ENCODE measurements at places on chromosomes 3 and 15.

- no peak for DNase-seq
Observed at GRCh38 chr15:80109388-80109787, 43.4 kb upstream of the FAH start.

- DNase-seq, result peak; percentile 55
Observed at GRCh38 chr15:66566963-66567531, 1.2 kb upstream of the LCTL start.

- no peak for DNase-seq
Observed at GRCh38 chr3:49674497-49674983, 389 bp downstream of the APEH start.

DNA sequence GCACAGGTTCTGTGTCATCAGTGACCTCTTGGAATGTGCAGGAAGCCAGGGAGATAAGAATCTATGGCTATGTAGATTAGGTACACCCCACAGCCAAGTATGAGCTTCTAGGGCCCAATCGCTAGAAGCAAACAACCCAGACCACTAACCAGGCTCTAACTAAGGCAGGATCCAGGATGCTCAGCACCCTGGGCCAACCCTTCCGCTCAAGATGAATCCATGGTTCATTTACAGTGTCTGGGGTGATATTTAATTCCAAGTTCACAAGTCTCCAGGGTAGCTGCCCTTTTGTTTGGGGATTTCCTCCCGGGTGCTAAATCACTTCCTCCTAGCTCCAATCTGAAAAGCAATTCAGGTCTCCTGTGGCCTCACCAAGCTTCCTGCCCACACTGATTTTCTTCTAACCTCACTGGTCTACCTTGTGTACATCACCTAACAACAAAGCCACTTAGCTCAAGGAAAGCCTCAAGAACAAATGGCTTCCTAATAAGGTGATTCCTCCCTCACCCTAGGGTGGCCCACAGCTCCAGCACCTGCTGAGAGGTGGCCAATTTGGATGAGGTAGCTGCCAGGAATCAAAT, 2.4 kb downstream of the EHD4 start:
- DNase-seq, result peak; percentile 41

DNA sequence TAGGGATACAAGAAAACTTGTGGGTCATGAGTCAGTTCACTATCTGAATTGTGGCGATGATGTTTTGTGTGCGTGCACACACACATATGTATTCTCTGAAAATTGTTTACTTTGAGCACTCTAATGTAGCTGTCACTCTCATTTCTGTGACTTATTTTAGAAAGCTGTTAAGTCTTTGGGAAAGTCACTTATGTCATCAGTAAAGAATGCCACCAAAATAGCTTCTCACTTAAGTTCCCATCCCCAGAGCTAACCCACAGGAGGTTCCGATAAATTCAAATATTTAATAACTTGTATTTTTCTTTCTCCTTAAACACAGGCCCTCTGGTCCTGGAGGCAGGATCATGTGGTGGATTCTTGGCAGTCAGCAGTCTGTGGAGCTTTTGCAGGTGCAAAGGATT, 138.3 kb downstream of the LRIG1 start:
- DNase-seq, result peak; percentile 62

GRCh38 chr3:195746346-195746745, 25.6 kb downstream of the MUC20 start:
- no peak for DNase-seq

GRCh38 chr15:47786371-47786770, 69.1 kb downstream of the SEMA6D start:
- no peak for DNase-seq

DNA sequence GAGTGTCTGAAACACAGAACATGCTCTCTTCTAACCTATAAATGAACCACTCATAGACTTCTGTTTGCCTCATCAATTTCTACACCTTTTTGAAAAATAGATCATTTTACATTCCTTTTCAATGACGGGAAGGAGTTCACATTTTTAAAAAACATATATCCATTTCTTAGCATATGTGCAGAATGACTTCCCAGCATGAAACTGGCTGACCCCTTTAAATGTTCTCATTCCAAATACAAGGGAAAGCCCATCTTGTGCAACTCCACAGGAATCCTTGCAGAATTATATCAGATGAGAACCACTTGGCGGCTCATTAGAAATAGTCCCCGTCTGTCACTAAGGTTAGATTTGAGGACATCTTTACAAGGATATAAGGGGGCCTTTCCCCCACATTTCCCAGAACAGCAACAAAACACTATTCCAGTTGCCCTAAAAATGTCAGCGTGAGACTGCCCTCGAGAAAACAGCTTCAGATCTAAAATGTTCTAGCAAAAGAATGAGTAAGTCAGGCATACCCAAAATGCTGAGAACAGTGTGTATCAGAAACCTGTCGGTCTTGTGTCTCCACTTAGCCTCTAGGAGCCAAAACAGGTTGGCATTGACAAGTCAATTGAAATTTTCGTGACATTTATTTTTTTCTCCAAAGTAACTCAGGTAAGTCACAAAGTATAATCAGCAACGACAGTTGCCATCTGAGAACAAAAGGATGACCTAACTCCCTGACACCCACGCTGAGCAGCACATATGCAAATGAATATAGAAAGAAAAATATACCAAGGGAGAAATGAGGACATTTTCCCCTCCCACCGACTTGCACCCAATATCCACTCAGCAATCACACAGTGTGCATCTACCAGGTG, 63.1 kb downstream of the FOXP1 start:
- no peak for DNase-seq

- DNase-seq, result no peak
Observed at GRCh38 chr15:78540871-78541743, 863 bp downstream of the PSMA4 start.

Data from RCC 7860 (cell line).